ENCODE measurements at places on chromosomes 3 and 15. TPM values are rescaled to one million over a fixed set of nuclear protein-coding genes. Genes with fewer than 3 reads are reported as not detected.

MYD88 gene
- total RNA-seq = 91.1 TPM

GPR27 gene
- total RNA-seq = 1.2 TPM

QARS1 gene
- 246 TPM for total RNA-seq

MCF2L2 gene
- 5.4 TPM for total RNA-seq

DNA sequence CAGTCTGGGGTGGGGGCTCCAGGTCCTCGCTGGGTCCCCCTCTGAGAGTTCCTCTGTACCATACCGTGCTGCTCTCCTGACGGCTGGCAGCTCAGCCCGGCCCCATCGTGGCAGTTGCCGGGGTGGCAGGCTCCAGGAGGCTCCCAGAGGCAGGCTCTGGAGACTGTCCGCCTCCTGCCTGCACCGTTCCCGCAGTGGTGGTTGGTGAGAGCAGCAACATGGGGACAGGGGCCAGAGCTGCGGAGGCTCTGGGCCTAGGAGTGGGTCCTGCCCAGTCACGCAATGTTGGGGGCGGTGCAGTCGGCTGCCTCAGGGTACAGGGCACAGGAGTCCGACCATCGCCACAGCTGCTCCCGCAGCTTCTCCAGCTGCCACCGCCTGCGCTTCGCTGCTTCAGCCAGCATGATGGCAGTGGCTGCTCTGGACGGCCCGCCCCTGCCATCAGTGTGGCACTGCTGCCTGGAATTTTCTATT, 492.7 kb downstream of the AGBL1 start:
- DNase-seq = no peak

DNA sequence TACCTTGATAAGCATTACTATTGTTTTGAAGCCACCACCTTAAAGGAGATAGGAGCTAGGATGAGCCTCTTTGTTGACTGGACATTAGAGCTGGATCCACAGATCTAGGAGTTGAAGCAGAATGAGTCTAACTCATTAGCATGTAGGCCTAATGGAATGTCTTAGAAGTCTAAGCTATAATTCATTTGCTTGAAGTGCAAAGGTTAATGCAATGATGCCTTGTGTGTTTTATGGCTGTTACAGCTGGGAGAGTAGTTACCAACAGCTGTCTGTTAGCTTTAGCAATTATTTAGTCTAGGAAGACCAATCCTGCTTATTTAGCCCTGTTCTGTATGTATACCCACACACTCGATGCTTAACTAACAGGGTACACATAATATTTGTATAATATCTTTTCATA, 419.3 kb downstream of the TUSC7 start:
- no peak for DNase-seq

DNA sequence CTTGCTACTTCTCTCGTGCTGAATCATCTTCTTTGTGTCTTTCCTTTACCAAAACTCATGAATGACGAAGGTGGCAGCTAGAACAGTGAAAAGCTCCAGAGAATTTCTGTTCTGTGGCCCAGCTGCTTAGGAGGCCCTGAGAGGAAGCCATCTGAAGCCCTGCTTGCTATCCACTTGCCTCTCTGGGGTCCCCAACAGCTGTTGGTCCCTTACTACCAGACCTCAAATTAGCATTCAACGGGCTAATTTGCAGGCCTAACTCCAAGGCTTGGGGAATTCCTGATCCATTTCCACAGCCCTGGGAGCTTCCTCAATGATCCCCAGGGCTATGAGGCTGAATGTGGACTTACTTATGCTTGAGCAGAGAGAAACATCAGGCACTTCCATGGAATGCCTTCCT, 37.5 kb upstream of the FSTL1 start:
- no peak for DNase-seq

- DNase-seq = no peak
Observed at GRCh38 chr3:178318941-178319816, 217.1 kb upstream of the KCNMB2 start.
